ENCODE measurements at places on chromosomes 12 and 14.

DNA sequence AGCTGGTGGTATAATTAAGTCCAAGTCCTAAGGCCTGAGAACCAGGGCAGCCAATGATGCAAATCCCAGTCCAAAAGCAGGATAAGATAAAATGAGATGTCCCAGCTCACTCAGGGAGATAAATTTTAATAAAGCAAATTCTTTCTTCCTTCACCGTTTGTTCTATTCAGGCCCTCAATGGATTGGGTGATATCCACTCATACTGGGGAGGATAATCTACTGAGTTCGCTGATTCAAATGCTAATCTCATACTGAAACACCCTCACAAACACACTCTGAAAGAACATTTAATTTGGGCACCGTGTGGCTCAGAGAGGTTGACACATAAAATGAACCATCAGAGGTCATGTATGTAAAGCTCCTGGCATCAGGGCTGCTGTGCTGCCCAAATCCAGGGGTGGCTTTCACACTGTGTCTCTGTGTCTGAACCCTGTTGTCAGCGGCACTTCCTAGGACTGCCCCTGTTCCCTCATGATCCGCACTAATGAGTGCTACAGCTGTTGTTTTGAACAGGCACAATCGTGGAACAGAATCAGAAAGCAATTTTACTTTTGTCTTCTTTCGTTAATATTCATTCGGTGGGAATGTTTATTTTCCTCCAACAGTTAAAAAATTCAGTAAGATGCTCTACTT is 428.5 kb upstream of the FBXO33 start:
- DNase-seq = no peak

DNA sequence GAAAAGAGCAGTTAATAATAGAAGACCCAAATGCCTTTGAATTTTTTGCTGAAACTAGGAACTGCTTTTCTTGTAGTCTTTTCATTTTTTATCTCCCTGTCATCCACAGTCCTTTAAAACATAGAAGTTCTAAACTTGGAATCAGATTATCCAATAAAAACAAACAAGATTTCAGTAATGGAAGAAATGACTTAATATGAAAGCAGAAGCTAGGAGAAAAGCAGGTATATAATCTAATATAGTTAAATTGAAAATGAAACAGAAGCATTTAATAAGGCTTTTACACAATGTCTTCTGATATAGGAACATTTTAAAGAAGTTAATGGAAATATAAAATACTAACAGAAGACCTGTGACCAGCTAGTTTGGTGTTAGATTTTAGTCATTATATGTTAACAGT is 26.5 kb downstream of the PPP1R12A start:
- DNase-seq = no peak

GRCh38 chr14:95695913-95696312 is 9.7 kb downstream of the TCL1B start:
- no peak for DNase-seq

DNA sequence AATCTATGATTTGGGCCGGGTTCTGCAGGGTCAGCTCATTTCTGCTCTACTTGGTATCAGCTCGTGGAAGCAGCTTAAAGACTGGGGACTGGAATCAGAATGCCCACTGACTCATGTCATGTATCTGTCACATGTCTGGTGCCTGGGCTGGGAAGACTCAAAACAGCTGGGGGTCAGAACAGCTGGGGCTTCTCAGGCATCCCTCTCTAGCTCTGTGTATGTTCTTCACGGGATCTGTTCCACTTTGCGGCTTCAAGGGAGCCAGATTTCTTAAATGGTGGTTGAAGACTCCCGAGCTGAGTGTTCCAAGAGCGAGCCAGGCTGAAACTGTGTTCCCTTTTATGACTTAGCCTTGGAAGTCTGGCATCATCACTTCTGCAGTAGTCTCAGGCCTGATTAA is 11.9 kb downstream of the AEBP2 start:
- no peak for DNase-seq

DNA sequence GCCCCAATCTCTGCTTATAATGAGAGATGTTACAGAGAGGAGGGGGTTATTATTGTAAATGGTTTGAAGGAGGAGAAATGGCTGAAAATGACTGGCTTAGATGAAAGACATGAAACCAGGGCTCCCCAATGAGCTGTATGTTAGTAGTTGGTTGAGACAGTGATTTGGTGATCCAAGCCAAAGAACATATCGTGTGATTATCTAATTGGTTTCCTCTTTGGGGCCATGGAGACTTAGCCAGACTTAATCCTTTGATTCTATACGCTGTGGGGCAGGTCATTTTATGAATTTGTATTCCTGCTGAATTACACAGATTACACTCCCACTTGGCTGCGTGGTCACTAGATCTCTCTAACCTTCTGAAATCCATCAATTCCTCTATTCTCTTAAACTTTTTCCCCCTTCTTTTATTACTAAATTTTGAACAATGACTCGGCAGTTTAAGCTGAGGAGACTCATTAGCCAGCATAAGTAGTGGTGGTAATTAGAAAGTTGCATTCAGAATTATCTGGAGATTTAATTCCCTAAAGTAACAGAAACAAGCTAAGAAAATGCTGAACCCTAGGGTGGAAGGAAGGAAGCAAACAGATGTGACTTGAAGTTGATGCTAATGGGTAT is 5.3 kb downstream of the TTC8 start:
- DNase-seq = no peak

GRCh38 chr14:77467801-77468200 is 9.9 kb downstream of the AHSA1 start:
- DNase-seq = no peak

DNA sequence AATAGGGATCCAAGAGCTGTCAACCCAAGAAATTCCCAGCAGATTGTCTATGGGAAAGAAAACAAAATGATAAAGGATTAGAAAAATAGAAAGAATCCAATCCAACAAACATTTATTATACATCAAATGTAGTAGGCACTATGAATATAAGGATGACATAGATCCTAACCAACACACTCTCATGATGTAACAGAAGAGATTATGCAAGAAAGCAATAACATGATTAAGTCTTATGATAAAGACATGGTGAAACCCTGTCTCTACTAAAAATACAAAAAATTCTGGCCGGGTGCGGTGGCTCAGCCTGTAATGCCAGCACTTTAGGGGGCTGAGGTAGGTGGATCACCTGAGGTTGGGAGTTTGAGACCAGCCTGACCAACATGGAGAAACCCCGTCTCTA is 2.7 kb downstream of the MED6 start:
- no peak for DNase-seq

DNA sequence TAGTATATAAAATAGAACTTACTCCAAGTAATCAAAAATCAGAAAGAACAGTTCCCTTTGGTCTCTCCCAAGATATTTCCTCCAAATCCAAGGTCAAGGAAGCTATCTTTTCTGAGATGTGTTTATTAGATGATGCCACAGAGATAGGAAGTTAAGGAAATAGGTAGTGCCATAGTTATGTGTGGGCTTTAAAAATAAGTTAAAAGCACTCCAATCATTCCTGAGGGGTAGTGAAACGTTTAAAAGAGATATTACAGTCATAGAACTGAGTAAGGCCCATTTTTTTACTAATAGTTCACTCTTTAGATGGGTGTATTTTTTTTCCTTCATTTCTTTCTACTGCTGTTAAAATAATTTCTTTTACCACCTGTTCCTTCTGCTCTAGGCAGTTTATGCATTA is 1630.9 kb upstream of the SEL1L start:
- no peak for DNase-seq

- no peak for DNase-seq
These were observed 23.6 kb downstream of the VASH1 start for GRCh38 chr14:76784881-76785280.

GRCh38 chr12:43332977-43333640 is 218.9 kb downstream of the ADAMTS20 start:
- no peak for DNase-seq

DNA sequence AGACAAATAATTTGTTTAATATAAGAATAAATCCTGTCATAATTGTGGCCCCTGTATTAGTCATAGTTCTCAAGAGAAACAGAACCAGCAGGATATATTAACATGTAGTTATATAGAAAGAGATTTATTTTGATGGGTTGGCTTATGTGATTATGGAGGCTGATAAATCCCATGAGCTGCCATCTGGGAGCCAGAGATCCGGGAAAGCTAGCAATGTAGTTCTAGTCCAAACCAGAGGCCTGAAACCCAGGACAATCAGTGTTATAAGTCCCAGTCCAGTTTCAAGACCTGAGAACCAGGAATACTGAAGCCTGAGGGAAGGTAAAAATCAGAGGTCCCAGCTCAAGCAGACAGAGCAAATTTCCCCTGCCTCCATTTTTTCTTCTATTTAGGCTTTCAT is 435.8 kb downstream of the RPL10L start:
- DNase-seq = no peak

- no peak for DNase-seq
These were observed 200.1 kb upstream of the FRMD6 start for GRCh38 chr14:51451561-51451960.

- no peak for DNase-seq
These were observed 17.9 kb upstream of the COL2A1 start for GRCh38 chr12:48022180-48022521.

GRCh38 chr14:96177766-96178375 is 26.8 kb upstream of the BDKRB2 start:
- DNase-seq = no peak

DNA sequence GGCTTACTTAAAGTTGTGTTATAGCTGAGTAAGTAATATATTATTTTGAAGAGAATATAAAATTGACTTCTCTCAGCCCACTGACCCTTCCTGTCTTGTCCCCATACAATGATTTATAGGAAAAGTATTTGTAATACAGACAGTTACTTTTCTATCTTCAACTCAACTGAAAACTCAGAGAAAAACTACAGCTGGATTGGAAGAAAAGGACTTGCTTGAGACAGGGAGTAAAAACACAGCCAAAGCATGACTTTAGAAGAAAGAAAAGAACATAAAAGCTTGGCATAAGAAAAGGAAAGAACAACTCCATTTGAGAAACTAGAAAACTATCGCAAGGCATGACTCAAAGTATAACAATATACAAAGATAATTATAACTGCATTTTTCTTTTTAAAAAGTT is 57.5 kb downstream of the MSRB3 start:
- DNase-seq = no peak

DNA sequence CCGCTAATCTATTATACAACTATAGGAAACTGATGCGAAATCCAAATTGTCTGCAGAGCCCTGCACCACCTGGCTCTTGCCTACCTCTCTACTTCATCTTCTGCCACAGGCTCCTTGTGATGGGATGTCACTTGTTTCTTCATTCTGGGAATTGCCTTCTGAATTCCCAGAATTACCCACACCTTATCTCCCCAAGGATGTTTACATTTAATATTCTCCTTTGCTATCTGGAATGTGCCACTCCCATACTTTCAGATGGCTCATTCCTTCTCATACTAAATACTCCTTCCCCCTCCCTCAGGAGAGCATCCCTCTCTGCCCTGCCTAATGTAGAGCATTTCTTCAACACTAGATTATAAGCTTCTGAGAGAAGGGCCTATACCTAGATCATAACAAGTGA is 573.1 kb downstream of the GALC start:
- DNase-seq = no peak

- DNase-seq = no peak
These were observed 15.4 kb upstream of the ANKLE2 start for GRCh38 chr12:132776816-132777568.

GRCh38 chr14:97377550-97377949 is 580.4 kb downstream of the VRK1 start:
- DNase-seq = no peak

GRCh38 chr14:101873076-101873825 is 91.1 kb upstream of the DYNC1H1 start:
- DNase-seq = no peak

DNA sequence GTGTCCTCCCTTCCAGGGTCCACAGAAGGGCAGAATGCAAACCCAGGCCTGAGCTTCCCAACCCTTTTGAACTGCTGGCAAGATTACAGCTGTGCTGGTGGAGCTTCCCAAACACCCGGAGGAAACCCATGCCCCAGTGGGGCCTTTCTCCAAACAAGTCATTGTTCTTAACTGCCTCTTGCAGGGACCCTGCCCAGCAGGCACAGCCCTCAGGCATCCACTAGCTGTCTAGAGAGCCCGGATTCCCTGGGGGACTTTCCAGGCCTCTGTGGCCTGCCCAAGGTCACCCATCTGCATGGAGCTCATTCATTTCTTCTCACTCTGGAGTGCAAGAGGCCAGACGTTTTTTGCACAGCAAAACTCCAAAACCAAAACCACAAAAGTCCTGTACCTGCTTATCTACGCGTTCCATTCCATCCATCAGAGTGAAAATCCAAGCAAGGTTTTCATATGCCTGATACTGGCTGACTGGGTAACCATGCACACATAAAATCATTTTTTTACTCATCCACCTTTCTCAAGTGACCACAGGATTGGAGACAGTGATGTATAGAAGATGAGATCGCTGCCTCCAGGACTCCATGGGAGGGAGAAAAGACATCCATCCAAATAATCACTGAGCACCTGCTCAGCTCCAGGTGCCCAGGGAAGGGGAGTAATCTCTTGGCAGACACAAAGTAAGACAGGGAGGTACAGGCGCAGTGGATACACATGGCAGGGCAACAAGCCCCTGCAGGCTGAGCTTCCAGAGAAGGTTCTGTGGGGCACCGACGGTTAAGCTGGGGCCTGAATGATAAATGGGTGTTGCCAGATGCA is 17.2 kb upstream of the BDKRB2 start:
- DNase-seq = no peak

GRCh38 chr12:131991816-131992430 is 42.2 kb downstream of the EP400 start:
- no peak for DNase-seq

GRCh38 chr12:124797321-124797720 is 66.3 kb downstream of the SCARB1 start:
- no peak for DNase-seq

DNA sequence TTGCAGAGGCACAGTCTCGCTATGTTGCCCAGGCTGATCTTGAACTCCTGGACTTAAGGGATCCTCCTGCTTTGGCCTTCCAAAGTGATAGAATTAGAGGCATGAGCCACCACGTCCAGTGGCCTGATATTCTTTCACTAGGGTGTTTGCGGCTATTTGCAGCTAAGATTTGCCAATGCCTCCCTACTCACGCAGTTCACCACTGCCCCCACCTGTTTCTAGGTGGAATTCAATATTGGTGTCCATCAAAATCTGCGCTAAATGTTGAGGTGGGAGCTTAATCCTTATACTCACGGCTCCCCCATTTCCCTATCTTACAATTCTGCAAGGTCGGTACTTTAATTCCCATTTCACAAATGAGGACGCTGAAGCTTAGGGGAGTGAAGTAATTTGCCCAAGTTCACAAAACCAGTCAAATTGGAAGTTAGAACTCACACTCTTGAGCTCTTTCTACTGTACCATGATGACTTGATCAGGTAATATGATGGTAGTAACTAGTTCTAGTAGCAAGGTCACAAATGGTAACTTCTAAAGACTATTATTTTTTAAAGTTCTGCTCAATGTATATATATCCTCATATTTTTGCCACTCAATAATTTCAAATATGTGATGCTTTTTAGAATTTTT is 22.1 kb upstream of the LRRC9 start:
- no peak for DNase-seq

DNA sequence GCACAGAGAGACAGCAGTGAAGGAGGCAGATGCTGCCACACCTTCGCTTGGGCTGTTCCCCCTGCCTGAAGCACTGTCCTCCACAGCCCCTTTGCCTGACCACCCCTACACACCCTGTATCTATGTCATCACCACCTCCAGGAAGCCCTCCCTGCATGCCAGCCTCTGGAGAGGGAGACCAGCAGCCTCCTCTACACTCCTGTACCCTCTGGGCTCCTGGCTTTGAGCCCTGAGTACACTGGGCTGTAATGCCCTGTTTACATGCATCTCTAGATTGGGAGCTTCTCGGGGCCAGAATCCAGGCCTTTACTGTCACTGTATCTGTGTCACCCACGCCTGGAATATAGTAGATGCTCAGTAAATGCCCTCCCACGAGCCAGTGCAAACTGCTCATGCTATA is 5.9 kb upstream of the TMEM119 start:
- no peak for DNase-seq

Measured in vagina (tissue), 2 donors.